ENCODE measurements at places on chromosomes 3 and 15.
A peak's percentile ranks its signal among the peaks of the same experiment; 100 is the strongest.

GRCh38 chr3:141240286-141240685 is 8.7 kb downstream of the PXYLP1 start:
- DNase-seq: no peak

DNA sequence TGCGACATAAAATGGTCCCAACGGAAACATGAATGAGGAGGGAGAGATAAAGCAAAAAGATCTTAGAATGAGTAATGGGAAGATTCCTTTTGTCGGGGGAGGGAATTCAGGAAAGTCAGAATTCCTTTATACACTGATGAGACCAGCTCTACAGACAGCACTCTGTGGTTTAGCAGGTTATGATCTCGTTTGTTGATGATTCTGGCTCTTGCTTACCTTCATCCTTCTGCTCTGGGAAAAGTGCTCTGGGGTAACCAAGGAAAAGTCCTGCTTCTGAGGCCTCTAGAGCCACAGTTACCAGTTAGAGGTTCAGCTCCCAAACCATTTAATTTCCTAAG is 150.7 kb upstream of the NR2E3 start:
- DNase-seq: no peak

GRCh38 chr3:157151151-157151550 is 8.8 kb downstream of the CCNL1 start:
- DNase-seq: no peak

DNA sequence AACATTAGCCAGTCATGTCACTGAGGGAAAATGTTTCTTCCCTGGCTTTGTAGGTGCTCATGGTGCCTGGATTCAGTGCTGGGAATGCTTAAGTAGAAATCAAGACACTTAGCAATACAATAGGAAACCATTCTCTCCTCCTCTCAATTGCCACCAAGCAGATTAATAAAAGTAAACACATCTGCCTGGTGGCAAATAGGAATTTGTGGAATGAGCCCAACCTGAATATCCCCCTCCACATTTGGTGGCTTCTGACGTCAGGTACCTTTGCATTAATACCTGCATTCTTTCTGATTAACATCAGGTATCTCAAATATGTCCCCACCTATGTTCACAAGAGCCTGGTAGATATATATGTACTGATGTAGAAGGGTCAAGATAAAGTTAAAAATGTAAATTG is 42.7 kb downstream of the PPP2R3A start:
- DNase-seq: no peak

GRCh38 chr15:43880406-43881194 is 53.8 kb downstream of the WDR76 start:
- no peak for DNase-seq

- peak; percentile 20 for DNase-seq
Observed at GRCh38 chr3:40800343-40800742, 275.6 kb downstream of the ZNF621 start.

GRCh38 chr3:141410408-141410807 is 42.1 kb downstream of the ZBTB38 start:
- DNase-seq: no peak

- DNase-seq: no peak
Observed at GRCh38 chr3:188911026-188911850, 260.5 kb upstream of the TPRG1 start.

DNA sequence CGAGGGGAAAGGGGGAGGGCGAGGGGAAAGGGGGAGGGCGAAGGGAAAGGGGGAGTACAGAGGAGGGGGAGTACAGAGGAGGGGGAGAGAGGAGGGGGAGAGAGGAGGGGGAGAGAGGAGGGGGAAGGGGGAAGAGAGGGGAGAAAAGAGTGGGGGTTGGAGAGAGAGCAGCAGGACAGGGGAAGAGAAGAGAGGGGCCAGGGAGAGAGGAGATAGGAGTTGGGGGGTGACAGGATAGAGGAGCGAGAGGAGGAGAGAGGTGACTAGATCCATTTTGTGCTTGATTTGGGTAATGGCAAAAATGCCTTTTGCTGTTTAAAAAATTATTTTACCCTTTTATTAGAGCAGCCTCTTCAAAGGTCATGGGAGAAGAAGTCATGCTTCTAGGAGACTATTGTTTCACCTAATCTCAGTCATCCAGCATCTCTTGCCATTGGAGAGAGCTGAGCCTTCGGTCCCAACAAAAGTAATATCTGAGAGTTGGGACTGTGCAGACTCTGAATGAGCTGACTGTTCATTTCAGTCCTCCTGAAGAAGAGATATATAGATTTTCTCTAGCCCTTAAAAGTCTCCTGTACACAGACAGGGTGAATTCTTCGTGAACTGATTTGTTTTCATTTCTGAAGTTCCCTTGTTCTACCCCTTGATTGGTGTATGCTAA is 15.1 kb upstream of the TOP2B start:
- no peak for DNase-seq

GRCh38 chr15:94255540-94255939 is 24.2 kb downstream of the MCTP2 start:
- no peak for DNase-seq

- DNase-seq: no peak
Observed at GRCh38 chr3:189289251-189289650, 117.5 kb downstream of the TPRG1 start.

DNA sequence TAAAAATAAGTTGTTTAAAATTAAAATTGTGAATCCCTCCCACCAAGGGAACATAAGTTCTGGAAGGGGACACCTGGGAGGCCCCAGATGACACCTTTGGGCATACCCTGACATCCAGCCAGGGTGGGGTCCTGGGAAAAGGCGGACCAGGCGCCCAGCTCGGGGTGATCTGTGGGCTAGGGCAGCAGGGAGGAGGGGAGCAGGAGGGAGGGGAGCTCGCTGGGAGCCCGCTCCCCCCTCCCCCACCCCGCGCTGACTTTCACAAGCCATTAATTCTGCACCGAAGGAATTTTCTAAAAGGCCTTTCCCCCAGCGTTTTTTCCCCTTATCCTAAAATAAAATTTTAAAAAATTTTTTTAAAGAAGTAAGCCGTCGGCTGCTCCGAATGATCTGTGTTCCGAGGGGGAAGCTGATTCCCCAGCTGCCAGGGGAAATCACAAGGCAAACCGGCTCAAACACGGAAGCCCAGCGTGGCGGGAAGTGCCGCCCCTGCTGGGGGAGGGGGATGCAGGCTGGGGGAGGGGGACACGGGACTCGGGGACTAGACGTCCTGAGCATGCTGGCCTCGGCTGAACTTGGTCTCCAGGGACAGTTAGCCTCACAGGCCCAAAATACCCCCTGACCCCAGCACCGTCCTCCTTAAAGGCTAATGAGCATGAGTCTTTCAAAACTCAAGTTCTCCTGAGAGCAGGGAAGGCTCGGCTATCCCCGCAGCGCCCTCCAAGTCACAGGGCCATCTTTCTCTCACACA is 13.9 kb downstream of the PLXND1 start:
- DNase-seq: no peak

DNA sequence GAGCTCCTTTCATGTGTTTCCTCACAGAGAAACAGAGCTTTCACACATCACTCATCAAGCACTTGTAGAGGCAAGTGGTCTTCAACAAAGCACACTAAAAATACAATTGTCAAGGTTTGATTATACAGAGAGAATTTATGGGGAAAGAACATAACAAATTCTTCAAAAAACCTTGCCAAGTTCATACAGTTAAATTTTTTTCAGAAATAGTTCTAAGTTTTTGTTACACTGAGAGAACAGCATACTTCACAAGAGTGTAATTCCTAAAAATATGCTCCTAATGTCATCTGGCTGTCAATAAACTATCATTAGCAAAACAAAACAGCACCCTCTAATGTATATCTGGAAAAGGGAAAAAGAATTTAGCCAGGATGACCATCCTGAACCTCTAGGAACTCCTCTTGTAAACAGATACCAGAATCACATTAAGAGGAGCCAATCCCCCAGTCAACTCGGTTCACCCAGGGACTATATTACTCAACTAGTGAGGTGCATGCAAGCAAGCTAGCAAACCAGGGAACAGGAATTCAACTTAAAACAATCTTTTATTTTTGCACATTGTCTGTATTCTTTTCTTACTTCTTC is 63.3 kb downstream of the RAD18 start:
- DNase-seq: no peak

- no peak for DNase-seq
Observed at GRCh38 chr3:54447427-54447826, 325.1 kb downstream of the CACNA2D3 start.

DNA sequence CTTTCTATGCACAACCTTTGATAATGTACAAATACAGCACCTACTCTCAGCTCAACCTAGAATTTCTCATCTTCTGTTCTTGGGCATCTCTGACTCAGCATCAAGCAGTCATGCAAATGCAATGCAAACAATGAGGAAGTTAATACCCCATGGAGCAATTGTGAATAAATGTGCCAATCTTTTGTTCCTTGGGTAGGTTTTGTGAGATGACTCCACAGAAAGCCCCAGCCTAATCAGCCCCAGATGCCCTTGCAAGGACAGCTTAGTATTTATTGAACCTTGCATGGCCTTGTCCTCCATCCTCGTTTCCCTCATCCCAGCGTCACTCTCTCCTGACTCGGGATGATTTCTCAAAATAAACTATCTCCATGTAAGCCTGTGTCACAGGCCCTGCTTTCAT is 494.7 kb upstream of the NECTIN3 start:
- peak; percentile 98 for DNase-seq

DNA sequence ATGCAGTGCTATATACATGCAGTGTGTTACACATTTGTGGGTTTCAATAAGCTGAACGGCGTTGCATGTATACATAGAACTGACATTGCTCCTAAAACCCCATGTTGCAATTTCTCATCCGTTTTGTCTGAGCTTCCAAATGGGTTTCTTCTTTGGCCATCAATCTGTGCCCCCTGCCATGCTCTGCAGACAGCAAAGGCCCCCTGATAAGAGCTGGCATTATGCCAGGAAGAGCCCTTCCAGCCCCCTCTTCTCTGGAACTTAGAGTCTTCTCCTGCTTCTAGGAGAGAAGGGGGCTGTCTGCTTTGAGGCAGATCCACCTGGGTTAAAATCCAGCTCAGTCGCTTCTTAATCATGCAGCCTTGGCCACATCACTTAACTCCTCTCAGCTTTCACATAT is 254.0 kb downstream of the SLCO3A1 start:
- no peak for DNase-seq

- DNase-seq: no peak
Observed at GRCh38 chr3:88996691-88997090, 110.7 kb upstream of the EPHA3 start.

- no peak for DNase-seq
Observed at GRCh38 chr15:73969151-73969759, 22.8 kb downstream of the STOML1 start.

GRCh38 chr15:28994142-28994830 is 108.5 kb downstream of the APBA2 start:
- no peak for DNase-seq

DNA sequence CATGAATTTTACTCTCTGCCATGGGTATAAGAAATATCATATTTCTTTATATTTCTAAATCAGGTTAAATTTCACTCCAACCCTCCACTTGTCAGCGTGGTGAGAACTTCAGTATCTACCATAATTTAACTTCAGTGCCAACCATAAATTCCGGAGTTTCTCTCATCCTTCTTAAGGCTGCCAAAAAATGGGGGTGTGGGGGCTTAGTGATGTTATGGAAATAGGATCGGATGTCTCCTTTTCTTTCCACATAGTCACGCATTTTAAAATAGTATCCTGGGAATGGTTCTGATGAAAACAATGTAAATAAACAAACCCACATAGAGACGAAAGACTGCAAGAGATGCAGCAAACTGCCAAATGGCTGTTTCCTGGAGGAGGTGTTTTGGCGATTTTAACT is 12.9 kb upstream of the FAM3D start:
- DNase-seq: no peak

DNA sequence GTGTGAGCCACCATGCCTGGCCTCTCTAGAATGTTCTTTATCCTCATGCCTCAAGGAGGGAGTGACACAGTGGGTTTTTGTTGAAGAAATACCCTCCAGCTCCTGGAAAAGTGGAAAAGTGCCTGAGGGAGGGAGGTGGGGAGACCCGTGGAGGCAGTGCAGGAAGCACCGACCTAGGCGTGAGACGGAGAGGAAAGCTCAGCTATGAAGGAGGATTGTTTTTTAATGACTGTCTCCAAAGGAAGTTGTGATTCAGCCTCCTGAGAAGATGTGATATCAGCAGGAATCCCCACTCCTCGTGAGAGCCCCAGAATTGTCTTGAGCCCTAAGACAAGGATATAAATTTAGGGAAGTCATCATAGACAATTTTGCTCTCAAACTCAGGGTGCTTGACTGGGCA is 21.7 kb downstream of the RPLP1 start:
- no peak for DNase-seq

- no peak for DNase-seq
Observed at GRCh38 chr3:37730825-37731224, 130.9 kb upstream of the CTDSPL start.

GRCh38 chr3:61829722-61830350 is 268.5 kb downstream of the PTPRG start:
- no peak for DNase-seq

GRCh38 chr15:99393641-99394040 is 142.4 kb downstream of the LRRC28 start:
- no peak for DNase-seq

DNA sequence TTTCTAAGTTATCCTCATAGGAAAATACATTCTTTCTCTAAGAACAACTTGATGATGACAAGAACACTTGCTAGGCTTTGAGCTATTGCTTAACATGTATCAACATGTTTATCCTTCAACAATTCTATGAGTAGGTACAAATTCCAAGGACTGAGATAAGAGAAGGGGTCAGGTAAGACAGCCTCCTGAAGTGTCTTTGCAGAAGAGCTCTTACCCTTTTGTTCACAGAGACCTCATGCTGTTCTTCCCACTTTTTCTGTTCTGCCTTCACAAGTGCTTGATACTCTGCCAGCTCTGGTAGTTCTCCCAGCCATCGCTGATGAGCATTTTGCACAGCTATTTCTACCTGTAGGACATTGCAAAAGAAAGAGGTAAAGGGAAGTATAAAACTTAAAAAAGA is 50.9 kb downstream of the CEP152 start:
- DNase-seq: no peak

DNA sequence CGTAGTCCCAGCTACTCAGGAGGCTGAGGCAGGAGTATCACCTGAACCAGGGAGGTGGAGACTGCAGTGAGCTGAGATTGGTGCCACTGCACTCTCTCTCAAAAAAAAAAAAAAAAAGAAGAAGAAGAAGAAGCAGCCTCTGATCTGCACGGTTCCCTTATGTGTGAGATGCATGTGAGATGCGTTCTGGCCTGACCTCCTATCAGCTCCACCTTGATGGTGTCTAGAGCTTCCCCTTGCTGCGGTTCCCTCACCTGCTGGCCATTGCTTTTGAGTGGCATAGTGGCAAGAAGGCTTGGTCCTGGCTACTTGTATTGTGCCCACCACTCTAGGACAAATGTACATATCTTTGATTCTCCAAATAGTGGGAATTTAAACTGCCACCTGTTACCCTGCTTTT is 49.4 kb upstream of the CFAP161 start:
- no peak for DNase-seq

DNA sequence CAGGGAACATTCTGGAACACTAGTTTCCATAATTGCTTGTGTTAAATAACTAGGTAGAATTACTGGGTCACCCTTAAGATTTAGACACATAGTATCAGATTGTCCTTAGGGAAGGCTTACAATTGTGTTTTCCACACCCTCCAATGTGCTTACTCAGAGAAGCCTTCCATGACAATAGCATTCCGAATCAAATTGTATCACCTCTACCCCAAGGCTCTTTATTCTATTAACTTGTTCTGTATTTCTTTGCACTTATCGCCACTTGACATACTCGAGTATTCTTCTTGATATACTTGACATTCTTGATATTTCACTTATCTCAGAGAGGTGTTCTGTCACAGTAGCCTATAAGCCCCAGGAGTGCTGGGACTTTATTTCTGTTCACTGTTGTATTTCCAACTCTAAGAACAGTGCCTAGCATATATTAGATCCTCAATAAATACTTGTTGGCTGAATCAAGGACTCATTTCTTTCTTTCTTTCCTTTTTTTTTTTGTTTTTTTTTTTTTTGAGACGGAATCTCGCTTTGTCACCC is 238.9 kb upstream of the PDZRN3 start:
- DNase-seq: no peak

- DNase-seq: no peak
Observed at GRCh38 chr15:48307586-48307985, 23.6 kb upstream of the DUT start.

Data from GM04503 (cell line).